ENCODE measurements at places on chromosomes 11 and 22.

- no peak for DNase-seq
Observed at GRCh38 chr11:120571476-120571875, 59.9 kb downstream of the GRIK4 start.

DNA sequence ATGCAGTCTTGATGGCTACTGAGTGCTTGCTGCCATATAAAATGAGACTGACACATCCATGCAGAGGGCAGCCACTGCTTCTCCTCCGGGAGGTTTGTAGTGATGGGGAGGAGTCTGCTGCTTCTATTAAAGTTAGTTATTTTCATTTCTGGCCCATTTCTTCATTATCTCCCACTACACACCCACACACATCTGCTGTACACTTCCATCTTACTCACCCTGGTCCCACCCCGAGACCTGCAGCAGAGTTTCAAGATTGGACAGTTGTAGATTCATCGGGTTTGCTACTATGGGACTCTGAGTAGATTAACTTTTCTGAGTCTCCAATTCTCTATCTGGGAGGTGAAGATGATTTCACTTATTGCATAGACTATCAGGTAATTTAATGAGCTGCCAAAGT lies 176.2 kb upstream of the SNX19 start:
- no peak for DNase-seq

GRCh38 chr22:37014415-37014806 lies 4.8 kb downstream of the TST start:
- no peak for DNase-seq

GRCh38 chr22:50483977-50484853 lies 2.4 kb upstream of the MIOX start:
- DNase-seq = no peak

DNA sequence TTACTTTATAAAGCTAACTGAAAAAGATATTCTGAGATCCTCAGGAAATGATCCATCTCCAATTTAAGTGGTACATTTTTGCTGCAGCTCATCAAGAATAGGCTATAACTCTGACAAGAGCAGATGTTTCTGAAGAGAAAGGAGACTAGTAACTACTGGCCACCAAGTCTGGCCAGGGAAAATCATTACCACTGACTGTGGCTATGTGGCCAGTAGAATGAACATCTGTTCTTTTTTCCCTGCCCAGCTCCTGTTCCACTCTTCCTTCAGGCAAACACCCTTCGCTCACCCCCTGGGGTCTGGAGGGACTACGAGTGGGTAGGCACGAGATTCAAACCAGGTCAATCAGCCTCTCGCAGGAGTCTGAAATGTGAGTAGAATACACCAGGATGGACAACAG lies 23.9 kb downstream of the TMEM123 start:
- no peak for DNase-seq

GRCh38 chr22:46171940-46172339 lies 21.6 kb downstream of the PPARA start:
- DNase-seq = no peak

DNA sequence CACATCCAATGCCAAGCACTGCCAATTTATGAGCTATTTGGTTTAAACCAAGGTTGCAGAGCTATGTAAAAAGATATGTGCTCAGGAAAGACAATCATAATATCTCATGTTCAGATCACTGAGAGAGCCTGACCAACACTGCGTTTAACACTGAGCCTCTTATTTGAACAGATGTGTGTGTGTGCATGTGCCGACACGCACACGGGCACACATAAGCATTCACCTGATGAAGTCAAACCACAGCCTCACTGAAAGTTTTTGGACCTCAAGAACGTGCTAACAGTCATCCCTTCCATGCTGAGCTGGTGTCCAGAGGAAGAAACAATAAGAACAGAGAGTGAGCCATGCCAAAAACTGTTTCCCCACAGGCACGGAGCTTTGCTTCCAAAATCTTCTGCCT lies 23.4 kb downstream of the HPS4 start:
- DNase-seq = no peak

- DNase-seq = no peak
Observed at GRCh38 chr22:47548953-47549740, 786.7 kb downstream of the TBC1D22A start.

- no peak for DNase-seq
Observed at GRCh38 chr11:47161890-47162289, 14.8 kb downstream of the ARFGAP2 start.
